H54 (cell line): ENCODE measurements at places on chromosomes 3 and 15.

GRCh38 chr15:72154316-72154715, 36.1 kb downstream of the SENP8 start:
- no peak for DNase-seq

- no peak for DNase-seq
Observed at GRCh38 chr3:183310936-183311335, 57.9 kb downstream of the B3GNT5 start.

DNA sequence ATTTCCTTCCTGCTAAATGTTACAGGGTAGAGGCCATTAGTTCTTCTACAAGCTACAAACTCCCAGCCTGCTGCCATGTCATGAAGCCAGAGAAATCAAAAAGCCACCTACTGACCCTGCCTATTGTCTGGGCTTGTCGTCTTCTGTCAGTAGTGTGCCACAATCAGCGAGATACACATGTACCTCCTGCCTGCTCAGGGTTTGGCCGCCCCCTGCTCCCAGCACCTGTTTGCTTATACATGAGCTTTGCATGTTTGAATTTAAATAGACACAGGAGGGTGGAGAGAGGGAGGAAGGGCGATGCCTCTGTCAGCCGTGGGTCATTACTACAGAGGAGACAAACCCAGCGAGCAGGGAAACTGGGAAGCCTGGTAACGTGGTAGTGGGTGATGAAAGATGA, 106.1 kb downstream of the ROBO2 start:
- DNase-seq, result no peak

GRCh38 chr3:181533811-181534210, 177.9 kb upstream of the SOX2 start:
- DNase-seq, result no peak

DNA sequence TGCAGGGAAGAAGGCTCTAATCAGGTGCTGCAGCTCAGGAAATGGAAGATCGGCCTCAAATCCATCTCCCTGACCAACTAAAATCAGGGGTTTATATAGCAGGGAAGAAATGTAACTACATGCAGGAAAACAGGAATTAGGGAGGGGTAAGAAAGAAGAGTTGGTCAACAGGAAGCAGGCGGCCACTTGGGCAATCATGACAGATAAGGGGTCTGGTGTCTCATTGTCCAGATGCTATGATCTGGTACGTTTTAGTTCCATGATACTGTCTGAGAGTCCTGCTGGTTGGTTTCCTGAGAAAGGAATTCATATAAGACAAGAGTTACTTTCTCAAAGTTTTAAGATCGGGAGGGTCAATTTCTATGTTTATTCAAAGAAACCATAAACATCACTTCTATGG, 24.2 kb downstream of the KATNBL1 start:
- no peak for DNase-seq

DNA sequence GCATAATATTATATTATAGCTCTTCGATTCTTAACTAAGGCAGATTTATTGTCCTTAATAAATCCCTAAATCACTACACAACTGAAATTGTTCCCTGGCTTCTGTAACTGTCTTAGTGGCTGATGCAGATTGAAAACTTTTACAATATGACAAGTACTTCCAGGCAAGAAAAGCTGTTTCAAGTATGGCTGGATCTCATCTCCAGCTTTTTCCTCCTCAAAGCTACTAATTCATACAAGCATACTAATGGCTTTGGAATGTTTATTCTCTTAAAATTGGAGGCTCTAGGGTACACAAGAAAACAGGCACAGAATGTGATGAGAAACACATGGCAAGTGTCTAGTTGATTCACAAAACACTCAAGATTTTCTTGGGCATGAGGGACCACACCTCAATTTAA, 351.5 kb upstream of the ICE2 start:
- no peak for DNase-seq

DNA sequence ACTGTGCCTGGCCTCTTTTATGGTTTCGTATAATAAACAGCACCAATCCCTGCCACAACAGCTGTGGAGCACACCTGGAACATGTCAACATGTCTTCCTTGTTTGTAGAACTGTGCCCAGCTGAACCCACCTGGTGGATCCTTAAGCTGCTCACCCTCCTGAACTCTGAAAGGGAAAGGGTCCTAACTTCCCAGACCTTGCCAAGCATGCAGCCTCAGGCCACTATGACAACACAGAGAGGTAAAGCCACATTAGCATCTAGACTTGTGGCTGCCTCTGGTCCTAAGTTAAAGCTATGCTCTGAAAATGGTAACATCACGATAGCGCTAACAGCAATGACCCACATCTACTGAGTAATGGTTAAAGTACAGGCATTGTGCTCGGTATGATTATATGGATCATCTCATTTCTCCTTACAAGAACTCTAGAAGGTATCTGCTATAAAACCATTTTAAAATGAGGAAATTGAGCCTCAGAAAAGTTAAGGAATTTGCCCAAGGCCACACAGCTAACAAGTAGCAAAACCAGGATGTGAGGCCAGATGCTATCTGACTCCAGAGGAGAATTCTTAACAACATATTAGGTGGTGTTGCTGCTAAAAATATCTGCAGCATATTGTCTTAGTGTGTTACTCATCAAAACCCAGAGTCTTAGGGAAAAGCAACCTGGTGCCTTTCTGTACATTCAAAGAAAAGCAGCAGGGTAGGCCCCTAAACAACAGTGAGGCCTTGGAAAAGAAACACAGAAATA, 23.1 kb upstream of the HERC1 start:
- no peak for DNase-seq

DNA sequence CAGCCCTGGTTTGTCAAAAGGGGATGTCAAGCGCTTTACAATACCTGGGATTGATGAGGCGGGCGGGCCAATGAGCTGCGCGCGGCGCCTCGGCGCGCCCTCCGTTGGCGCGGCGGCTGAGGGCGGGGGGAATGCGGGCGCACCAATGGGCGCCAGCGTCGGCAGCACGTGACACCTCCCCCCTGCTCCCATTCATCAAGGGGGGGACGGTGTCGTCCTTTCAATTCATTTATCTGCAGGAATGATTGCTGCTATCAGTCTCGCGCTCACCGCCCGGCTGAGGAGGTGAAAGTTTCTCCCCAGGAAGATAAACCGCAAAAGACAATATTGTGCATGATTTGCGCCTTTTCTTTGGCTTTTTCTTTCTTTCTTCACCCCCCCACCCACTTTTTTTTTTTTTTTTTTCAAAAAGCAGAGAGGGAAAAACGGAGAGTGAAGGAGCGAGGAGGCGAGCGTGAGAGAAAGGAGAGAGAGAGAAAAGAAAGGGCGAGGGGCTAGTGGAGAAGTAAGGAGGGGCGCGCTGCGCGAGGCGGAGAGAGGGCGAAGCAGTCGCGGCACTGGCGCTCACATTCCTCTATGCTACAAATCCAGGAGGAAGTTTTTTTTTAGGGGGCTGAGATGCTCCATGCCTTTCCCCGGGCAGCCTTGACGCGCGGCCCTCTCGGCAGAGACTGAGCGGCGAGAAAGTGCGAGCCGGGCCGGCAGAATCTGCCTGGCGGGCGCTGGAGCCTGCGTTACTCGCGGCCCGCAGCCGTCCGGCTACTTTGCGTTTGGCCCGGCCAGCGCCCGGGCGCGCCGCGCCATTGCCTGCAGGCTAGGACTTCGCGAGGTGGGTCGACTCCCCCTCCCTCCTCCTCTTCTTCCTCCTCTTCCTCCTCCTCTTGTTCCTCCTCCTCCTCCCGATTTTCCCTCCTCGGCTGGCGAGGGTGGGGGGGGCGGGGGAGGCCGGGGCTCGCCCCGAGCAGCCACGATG, at the start of gene ZIC1:
Gene ZIC1 (plus strand): TSS at position 223 of the 973 bp plus-strand sequence. CDS start 748 bp downstream, at position 971.
- peak; percentile 88 for DNase-seq

- DNase-seq, result no peak
Observed at GRCh38 chr15:79977431-79978054, 6.5 kb upstream of the BCL2A1 start.

DNA sequence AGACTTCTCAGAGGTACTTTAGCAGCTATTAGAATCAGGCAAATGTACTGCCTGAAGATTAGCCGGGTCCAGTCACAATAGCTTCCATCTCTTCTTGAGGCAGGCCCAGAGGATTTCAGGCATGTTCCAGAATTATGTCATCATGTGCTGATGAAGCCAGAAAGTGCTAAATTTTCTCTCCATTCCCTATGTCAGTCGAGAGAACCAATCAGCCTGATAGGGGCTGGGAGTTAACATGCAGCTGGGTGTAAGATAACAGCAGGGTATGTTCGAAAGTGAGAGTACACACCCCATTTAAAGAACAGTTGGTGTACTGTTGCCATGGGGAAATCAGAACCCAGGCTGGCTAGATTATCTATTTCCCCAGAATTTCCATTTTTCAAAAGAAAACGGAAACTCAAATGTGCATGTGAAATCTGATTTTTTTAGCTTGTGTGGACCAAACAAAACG, 48.7 kb downstream of the MYH15 start:
- no peak for DNase-seq

- DNase-seq, result peak; percentile 38
Observed at GRCh38 chr15:73941044-73941443, 14.8 kb downstream of the LOXL1 start.

DNA sequence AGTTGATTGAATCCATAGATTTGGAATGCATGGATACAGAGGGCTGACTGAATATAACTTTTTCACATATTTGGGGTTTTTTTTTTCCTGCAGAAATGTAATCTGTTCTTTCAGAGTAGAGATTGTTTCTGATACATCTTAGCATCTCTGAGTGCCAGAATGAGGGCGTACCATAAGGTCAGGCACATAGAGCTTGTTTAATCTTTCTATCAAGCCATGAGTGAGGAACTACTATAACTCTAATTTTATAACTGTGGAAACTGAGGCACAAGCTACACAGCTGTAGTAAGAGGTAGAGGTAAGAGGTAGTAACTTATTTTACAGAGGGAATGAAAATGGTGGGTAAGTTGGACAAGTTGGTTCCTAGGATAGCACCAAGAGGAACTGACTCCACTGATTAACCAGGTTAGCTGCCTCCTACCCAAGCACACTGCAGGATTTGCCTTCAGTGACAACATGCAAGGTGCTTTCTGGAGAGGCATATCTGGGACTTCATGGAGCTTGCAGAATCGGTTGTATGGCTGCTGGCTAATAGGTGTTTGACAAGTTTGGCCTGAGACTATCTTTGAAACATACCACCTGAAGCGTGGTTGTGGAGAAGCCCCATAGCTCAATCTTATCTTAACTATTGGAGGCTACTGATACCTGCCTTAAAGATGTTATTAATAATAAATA, 23.5 kb upstream of the HACD2 start:
- DNase-seq, result no peak

DNA sequence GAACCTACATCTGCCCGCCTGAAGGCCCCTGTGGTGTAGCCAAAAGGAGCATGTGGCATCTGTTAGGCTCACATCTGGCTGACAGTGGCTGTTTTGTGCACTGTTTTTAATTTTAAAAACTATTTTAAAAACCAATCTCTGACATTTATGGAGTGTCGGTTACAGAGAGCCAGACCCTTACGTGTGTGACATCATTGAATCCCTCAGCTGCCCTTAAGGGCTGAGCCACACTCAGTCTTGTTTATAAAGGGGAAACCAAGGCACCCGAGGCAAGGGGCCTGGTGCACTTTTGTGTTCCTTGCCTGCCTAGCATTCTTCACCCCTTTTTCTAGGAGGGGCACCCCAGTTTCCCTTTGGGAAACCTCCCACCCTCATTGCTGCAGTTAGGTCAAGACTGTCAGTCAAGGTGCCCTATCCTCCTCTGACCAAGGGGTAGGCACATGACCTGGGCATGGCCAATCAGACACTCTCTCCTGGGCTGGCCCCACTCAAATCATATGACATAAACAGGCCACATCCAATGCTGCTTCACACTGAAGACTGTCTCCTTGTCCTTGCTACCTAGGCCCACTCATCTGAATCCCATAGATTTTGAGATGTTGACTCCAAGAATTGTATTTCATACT, 105.3 kb downstream of the LSM3 start:
- DNase-seq, result no peak

DNA sequence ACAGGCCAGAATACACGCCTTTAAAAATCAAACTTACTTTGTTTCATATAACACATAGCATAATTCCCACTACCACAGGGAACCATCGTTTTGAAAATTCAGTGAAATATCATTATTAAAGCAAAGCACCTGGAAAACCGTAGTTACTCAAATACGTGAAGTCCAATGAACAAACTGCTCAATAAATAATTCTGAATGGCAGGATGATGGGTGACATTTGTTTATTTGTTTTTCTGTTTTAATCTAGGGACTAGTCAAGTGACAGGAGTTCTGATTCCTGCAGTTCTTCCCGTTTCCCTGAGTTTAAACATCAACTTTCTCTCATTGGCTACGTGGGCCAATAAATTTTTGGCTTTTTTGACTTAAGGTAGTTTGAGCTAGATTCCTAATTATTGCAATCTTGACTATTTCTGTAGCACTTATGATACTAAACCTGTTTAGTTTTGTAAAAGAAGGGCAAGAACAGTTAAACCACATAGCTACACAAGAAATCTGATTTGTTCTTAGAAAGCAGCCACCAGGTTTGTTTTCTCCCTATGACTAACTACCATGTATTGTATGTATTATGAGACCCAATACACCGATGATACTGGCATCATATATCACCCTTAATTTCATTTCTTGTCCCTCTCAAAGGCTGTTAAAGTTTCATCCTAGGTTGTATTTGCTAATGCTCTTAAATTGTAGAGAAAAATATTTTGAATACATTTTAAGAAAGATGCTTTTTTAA, 411.2 kb downstream of the SHQ1 start:
- DNase-seq, result no peak

DNA sequence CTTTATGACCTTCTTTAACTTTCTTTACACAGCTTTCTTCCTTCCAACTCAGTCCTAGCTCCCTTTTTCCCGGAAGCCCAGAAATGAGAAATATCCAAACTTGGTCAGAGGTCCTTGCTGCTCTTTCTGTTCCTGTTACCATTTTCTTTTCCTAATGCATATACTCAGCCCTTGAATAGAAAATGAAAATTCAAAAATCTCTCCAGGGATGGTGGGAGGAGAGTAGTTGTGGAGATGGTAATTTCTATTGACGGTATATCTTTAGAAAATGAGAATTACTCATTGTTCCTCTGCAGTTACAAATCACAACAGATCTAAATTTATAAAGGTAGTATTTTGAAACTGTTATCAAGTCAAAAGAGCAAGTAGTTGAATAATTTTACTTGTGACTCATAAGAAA, 255.1 kb downstream of the NEK10 start:
- no peak for DNase-seq

DNA sequence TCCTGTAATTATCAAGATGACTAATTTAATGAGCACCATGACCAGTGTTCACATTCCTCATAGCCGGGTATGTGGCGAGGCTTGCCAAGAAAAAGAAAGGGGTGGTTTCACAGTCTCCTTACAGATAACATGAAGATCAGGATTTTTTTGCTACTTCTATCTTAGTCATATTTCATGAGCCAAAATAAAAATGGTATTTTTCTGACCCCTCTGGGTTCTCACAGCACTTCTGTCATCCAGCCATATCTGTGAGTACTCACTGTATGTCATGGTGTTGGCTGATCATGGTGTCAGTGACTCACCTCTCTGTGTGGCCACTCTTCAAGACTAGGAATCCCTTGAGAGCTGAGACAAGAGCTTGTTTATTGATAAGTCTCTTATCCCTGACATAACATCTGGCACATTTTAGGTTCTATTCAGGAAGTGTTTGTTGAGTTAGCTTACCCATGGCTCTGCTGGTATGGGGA, 130.5 kb upstream of the LMCD1 start:
- DNase-seq, result no peak

GRCh38 chr3:157958457-157958856, 147.8 kb downstream of the SHOX2 start:
- no peak for DNase-seq

- no peak for DNase-seq
Observed at GRCh38 chr3:97417-98258, 98.9 kb upstream of the CHL1 start.
